NCI-H1048 (cell line): ENCODE measurements at places on chromosomes 3 and 15.

DNA sequence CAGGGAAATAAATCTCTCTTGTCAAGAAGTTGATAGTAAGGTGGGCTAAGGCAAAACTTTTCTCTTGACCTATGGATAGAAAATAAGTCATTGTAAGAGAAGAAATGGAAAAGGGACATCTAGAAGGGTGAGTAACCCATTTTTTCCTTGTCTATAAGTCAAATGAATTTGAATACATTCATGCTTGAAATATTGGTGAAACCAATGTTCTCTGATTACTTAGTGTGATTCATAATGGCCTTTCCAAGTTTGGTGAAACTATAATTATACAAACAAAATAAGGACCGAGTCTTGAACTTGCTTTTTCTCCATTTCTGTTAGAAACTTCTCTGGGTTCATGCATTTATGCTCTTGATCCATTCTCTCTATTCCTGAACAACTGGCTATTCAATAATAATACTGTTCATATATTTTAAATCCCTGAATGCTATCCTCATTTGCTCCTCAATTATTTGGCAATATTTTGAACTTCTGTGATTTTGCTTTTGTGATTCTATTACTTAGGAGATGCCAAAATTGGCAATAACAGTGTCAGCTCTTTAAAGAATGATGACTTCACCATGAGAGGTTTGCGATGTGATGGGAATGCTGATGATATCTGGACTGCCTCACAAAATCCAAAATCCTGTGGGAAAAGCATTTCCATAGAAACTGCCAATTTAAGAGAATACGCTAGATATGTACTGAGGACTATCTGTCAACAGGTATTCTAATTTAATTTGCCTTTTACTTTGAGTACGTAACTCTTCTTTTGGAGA is 12.3 kb downstream of the P2RY12 start:
- no peak for DNase-seq

DNA sequence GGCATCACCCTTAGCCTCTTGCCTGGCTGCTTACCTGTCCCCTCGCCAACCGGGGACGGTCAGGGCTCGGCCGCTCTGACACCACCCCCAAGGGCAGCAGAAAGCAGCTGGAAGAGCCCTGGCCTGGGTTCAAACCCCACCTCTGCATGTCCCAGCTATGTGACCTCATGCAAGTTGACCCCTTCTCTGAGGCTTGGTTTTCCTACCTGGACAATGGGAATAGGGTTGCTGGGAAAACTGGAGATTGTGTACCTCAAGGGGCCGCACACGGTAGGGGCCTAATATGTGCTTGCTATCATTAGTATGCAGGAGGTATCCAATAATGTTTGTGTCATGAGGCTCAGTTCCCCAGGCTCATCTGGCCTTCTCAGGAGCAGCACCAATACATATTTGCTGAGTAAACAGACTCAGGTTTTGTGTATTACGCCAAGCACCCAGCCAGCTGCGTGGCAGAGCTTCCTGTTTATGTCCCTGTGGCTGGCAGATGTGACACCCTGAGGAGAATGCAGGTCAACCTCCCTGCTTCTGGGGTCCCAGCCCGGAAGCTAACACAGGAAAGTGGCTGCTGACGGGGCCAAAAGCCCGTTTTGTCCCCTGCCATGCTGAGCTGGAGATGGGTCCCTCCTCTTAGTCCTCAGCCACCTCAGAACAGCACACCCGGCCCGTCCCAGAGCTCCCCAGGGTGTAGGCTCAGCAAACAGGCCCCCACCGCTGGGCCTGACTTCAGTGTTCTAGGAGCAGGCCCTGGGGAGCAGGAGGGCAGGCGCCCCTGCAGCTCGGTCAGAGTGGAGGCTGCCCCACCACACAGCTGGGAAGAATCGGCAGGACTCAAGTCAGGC is 29.7 kb downstream of the PLXND1 start:
- DNase-seq: no peak

- no peak for DNase-seq
These were observed 141.5 kb upstream of the BFSP2 start for GRCh38 chr3:133258358-133258757.

DNA sequence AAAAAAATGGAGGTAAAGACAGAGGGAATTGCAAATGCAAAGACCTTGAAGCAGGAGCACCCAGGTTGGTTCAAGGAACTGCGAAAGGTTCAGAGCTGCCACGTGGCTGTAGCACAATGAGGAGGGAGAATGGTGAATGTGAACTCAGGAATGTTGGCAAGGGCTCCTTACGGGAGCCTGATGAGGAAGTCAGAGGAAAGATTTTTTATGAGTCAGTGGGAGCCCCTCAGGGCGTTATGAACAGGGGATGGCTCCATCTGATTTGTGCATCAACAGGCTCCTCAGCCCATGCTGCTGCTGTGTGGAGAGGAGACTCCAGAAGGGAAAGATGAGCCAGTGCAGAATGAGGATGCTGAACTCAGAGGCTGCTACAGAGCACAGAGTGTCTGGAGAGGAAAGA is 194.4 kb downstream of the ARRDC4 start:
- DNase-seq: no peak

DNA sequence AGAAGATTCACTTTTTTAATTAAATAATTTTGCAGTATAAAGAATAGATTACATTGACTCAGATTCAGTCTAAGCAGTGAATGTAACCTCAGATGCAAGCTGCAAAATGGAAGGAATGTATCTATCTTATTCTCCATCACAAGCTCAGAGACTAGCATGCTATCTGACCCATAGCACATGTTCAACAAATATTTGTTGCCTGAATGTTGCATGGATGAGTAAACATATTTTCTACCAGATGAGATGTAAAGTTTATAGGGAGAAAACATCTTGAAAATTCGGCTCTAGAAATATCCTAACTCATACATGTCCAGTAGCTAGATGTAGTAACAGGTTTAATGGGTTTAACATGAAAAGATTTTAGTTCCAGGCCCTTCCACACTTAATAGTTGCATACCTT is 234.2 kb downstream of the MECOM start:
- DNase-seq: no peak
